SIG-M5 (cell line): ENCODE measurements at places on chromosomes 16 and 17.

GRCh38 chr16:22659933-22660332, 149.2 kb downstream of the NPIPB5 start:
- no peak for DNase-seq

GRCh38 chr16:54055864-54056263, 230.7 kb downstream of the IRX3 start:
- DNase-seq, result no peak

DNA sequence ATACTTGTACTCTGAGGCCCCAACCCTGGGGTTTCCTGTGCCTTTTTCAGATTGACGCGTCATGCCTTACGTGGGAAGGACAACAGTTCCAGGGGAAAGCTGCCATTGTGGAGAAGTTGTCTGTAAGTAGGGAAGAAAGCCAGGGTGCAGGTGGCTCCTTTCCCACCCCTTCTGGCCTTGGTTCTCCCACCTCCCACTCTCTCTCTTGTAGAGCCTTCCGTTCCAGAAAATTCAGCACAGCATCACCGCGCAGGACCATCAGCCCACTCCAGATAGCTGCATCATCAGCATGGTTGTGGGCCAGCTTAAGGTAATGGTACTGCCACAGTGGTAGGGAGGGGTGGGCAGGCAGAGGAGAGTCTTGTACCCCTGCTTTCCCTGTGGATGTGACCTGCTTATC, 4.6 kb upstream of the EDC4 start:
- no peak for DNase-seq

GRCh38 chr17:7703584-7704479, 1.2 kb upstream of the EFNB3 start:
- DNase-seq, result no peak

DNA sequence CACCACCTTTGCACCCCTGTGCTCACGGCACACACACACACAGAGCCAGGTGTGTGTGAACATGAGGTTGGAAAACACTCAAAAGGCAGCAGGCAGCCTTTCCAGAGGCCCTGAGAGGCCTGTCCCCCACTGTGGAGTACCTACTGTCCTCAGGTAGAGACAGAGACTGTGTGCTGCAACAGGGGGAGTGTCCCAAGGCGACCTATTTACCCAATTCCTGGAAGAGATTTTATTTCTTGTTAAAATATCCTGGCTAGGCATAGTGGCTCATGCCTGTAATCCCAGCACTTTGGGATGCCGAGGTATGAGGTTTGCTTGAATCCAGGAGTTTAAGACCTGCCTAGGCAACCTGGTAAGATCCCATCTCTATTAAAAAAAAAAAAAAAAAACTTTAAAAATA, 108.5 kb downstream of the COPRS start:
- no peak for DNase-seq

- no peak for DNase-seq
Measured at GRCh38 chr17:19317359-19318095, 45.0 kb downstream of the B9D1 start.

DNA sequence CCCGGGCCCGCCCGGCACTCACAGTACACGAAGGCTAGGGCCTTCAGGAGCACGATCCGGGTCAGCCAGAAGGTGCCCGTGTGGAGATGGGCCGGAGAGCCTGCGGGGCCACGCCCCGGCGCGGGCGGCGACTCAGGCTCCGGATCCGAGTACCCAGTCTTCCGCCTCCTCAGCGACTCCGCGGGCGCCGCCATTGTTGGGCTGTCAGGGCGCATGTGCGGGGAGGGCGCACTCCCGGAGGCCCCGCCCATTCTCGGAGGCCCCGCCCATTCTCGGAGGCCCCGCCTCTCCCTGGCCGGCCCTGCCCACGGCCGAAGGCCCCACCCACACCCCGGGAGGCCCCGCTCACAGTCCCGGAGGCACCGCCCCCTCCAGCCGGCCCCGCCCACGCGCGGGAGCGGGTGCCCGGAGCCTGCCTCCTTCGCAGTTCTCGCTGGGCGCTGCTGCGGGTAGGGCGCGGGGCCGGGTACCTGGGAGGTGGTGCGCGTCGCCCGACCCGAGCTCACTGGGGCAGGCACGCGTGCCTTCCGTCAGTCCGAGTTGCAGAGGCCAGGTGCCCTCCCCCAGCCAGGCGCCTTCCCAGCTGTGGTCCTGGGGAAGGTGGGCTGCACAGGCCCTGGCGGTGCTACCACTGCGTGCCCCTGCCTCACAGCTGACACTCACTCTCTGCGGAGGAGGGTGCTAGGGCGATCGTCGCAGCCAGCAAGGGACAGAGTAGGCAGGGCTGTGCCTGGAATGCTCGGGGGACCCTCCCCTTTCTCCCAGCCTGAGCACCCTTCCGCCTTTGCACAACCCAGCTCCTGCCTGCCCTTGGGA, at the start of gene LMF1:
Gene LMF1, minus strand, starts transcription at position 219 of the 816 bp plus-strand sequence. Its CDS starts 4 bp downstream, at position 215.
- no peak for DNase-seq

GRCh38 chr17:42288803-42289610, 709 bp downstream of the STAT5A start:
- DNase-seq, result no peak

- no peak for DNase-seq
Measured at GRCh38 chr17:17042851-17043460, 699 bp downstream of the MPRIP start.
